ENCODE measurements at places on chromosomes 11 and 22.

DNA sequence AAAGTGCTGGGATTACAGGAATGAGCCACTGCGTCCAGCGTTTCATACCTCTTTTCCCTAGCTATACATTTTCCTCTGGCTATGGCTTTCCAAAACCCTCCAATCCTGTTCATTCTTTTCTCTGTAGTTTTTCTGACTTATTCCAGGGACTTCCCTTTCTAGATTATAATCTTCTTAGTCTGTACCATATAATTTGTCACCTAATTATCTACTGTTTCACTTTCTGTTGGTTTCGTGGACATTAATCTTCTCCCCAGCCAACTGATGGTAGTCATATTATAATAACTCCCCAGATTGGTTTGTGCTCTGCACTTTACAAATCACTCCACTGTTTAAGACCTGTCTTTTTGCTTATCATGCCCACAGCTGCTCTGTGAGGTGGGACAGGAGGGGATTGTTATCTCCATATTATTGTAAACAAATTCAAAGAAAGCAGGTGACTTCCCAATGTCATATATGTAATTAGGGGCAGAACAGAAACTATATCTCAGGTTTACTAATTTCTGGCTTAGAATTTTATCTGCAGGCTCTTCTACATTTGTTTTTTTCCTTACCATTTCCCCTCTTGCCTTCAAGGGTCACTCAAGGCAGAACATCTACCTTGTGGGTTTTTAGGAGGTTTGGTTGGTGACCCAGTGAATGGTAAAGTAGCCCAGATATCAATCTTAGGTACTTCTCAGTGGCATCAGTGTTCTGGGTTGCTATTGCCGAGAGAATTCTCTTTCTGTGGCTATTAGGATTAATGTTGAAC, 23.9 kb downstream of the STIM1 start:
- no peaks in the 10 kb centered on the region for H3K36me3 ChIP-seq
- H3K27me3 ChIP-seq: no peaks in the 10 kb centered on the region
- no peak overlapping the region for H3K4me3 ChIP-seq
- peaks cover 26% of the 10 kb centered on the region for H3K4me1 ChIP-seq
- peak overlapping the region; percentile 12 for H3K27ac ChIP-seq

- H3K36me3 ChIP-seq: no peaks in the 10 kb centered on the region
- no peak overlapping the region for H3K27ac ChIP-seq
- peaks cover 8% of the 10 kb centered on the region for H3K4me1 ChIP-seq
- H3K27me3 ChIP-seq: peaks cover 1% of the 10 kb centered on the region
- H3K4me3 ChIP-seq: no peak overlapping the region
Observed at GRCh38 chr11:64499261-64500004, 91.6 kb upstream of the SLC22A12 start.

DNA sequence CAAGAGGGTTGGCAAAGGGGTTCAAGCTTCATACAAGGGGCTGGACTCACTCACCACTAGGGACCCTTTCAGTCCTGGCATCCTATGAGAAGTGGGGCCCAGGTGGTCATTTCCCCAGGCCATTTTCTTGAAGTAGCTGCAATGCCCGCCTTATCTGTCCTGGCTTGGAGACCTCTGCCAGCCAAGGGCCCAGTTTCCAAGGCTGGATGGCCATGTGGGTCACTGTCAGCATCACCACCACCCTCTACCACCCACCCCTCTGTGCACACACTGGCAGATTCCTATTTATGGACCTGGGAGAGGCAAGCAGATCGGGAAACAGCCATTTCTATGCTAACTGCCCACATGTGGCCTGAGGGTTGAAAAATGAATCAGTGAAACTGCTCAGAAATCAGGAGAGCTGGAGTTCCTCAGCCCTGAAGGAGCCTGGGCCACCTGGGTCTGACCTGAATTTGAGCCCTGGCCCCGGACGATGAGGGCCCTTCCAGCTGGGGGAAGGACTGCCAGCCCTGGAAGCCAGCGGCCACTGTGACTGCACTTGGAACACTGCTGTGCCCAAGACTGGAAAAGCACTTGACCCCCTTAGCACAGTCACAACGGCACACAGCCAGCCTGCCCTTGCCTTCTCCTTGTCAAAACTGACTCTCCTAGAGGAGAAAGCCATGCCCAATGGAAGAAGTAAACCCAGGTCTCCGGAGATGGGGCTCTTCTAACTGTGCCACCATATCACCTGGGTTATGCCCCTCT, 442.2 kb downstream of the BUD13 start:
- no peaks in the 10 kb centered on the region for H3K36me3 ChIP-seq
- no peak overlapping the region for H3K27ac ChIP-seq
- no peak overlapping the region for H3K4me3 ChIP-seq
- H3K4me1 ChIP-seq: no peaks in the 10 kb centered on the region

- peaks cover 11% of the 10 kb centered on the region for H3K4me1 ChIP-seq
- no peaks in the 10 kb centered on the region for H3K27me3 ChIP-seq
Observed at GRCh38 chr11:100715165-100715761, 28.2 kb downstream of the ARHGAP42 start.

DNA sequence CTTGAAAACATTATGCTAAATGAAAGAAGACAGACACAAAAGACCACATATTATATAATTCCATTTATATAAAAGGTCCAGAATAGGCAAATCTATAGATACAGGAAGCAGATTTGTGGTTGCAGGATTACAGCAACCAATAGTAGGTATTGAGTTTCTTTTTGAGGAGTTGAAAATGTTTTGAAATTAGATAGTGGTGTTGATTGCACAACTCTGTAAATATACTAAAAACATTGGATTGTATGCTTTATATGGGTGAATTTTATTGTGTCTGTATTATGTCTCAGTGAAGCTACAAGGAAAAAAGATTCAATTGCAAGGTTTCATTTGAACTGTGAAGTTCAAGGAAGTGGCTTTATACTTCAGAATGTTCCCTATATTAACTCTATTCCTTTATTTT, 3.0 kb upstream of the RRAS2 start:
- no peak overlapping the region for H3K27ac ChIP-seq
- no peaks in the 10 kb centered on the region for H3K36me3 ChIP-seq
- DNase-seq: no peak
- H3K4me1 ChIP-seq: peaks cover 3% of the 10 kb centered on the region
- H3K27me3 ChIP-seq: no peaks in the 10 kb centered on the region

GRCh38 chr11:97414801-97415200, 1025.0 kb downstream of the JRKL start:
- H3K36me3 ChIP-seq: no peaks in the 10 kb centered on the region
- H3K27me3 ChIP-seq: no peaks in the 10 kb centered on the region
- H3K4me1 ChIP-seq: no peaks in the 10 kb centered on the region
- H3K27ac ChIP-seq: no peak overlapping the region
- no peak for DNase-seq

GRCh38 chr11:111185266-111185665, 60.3 kb upstream of the POU2AF2 start:
- H3K27ac ChIP-seq: no peak overlapping the region
- H3K36me3 ChIP-seq: no peaks in the 10 kb centered on the region
- DNase-seq: no peak
- H3K4me1 ChIP-seq: no peaks in the 10 kb centered on the region
- H3K4me3 ChIP-seq: no peak overlapping the region

- no peaks in the 10 kb centered on the region for H3K4me1 ChIP-seq
- H3K27ac ChIP-seq: no peak overlapping the region
- no peak overlapping the region for H3K4me3 ChIP-seq
- no peaks in the 10 kb centered on the region for H3K27me3 ChIP-seq
- no peaks in the 10 kb centered on the region for H3K36me3 ChIP-seq
Observed at GRCh38 chr11:17992916-17993315, 19.9 kb downstream of the SERGEF start.

- no peaks in the 10 kb centered on the region for H3K27me3 ChIP-seq
- no peaks in the 10 kb centered on the region for H3K36me3 ChIP-seq
- no peak for DNase-seq
- no peak overlapping the region for H3K4me3 ChIP-seq
- no peak overlapping the region for H3K27ac ChIP-seq
Observed at GRCh38 chr11:35257281-35257680, 118.3 kb downstream of the CD44 start.

GRCh38 chr11:130979386-130979972, 63.2 kb upstream of the SNX19 start:
- peak; percentile 39 for DNase-seq
- H3K4me1 ChIP-seq: no peaks in the 10 kb centered on the region
- H3K27me3 ChIP-seq: no peaks in the 10 kb centered on the region
- no peak overlapping the region for H3K27ac ChIP-seq

DNA sequence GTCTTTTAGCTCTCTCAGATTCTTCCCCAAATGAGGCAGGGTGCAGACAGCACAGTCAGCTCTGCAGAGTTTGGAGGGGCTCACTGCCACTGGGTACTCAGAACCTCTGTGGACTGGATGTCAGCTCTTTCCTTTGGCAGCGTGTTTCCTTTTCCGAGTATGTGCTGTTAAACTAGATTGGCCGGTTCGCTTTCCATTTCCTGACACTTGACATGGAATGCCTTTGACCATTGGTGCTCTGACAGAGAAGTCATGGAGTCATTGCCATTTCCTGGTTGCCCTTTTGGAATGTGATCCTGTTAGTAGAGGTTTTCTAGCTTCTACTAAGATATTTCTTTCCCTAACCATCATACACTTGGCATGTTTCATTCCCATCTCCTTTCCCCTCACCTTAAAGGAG, 86.7 kb downstream of the SWAP70 start:
- no peaks in the 10 kb centered on the region for H3K27me3 ChIP-seq
- no peak for DNase-seq
- no peaks in the 10 kb centered on the region for H3K36me3 ChIP-seq
- H3K4me3 ChIP-seq: no peak overlapping the region
- no peak overlapping the region for H3K27ac ChIP-seq

DNA sequence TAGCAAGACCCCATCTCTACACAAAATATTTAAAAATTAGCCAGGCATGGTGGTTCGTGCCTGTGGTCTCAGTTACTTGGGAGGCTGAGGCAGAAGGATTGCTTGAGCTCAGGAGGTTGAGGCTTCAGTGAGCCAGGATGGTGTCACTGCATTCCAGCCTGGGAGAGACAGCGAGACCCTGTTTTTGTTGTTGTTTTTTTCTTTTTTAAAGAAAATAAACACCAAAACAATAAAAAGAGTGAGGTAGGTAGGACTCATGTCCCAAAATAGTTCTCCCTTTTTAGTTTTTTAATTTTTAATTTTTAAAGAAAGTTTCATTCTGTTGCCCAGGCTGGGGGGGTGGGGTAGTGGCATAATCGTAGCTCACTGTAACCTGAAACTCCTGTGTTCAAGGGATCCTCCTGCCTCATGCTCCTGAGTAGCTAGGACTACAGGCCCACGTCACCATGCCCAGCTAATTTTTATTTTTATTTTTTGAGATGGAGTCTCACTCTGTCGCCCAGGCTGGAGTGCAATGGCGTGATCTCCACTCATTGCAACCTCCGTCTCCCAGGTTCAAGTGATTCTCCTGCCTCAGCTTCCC, 25.5 kb upstream of the MALAT1 start:
- H3K27me3 ChIP-seq: no peaks in the 10 kb centered on the region
- no peaks in the 10 kb centered on the region for H3K36me3 ChIP-seq
- peak overlapping the region; percentile 95 for H3K27ac ChIP-seq
- H3K4me1 ChIP-seq: peaks cover 33% of the 10 kb centered on the region

- H3K4me3 ChIP-seq: no peak overlapping the region
- peak; percentile 19 for DNase-seq
- no peaks in the 10 kb centered on the region for H3K36me3 ChIP-seq
- peaks cover 18% of the 10 kb centered on the region for H3K4me1 ChIP-seq
Observed at GRCh38 chr11:3853899-3854659, 1.4 kb upstream of the STIM1 start.

- H3K4me3 ChIP-seq: no peak overlapping the region
- no peaks in the 10 kb centered on the region for H3K4me1 ChIP-seq
- no peaks in the 10 kb centered on the region for H3K36me3 ChIP-seq
Observed at GRCh38 chr11:120499088-120499487, 12.5 kb upstream of the GRIK4 start.

DNA sequence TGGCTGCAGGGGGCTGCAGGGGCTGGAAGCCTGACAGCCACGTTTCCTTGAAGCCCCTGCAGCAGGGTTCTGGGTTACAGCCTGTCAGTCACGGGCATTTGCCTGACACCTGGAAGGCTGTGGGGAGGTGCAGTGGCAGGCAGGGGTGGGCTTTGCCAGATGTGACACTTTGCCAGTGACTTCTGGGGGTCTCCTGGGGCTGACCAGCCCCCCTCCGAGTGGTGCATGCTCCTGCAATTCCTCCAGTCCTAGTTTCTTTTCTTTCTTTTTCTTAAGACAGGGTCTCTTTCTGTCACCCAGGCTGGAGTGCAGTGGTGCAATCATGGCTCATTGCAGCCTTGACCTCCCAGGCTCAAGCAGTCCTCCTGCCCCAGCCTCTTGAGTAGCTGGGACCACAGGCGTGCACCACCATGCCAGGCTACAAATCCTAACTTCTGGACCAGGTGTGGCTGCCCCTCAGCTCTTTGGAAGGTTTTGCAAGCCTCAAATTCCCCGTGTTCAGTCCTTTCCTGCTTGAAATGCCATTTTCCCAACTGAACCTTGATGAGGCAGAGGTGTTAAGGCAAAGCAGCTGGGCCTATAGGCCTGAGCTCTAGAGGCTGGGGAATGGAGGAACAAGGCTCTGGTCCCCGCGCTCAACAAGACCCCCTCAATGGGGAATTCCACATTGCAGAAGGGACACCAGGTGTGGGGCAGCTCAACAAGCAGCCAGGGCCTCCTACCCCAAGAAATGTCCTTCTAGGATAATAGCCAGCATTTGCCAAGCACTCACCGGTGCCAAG, 20.2 kb upstream of the CHKA start:
- no peaks in the 10 kb centered on the region for H3K27me3 ChIP-seq
- H3K4me1 ChIP-seq: peaks cover 20% of the 10 kb centered on the region
- H3K27ac ChIP-seq: no peak overlapping the region
- H3K4me3 ChIP-seq: no peak overlapping the region

GRCh38 chr11:1500466-1501420, 14.2 kb upstream of the MOB2 start:
- H3K36me3 ChIP-seq: no peaks in the 10 kb centered on the region
- no peaks in the 10 kb centered on the region for H3K27me3 ChIP-seq
- no peak overlapping the region for H3K4me3 ChIP-seq
- no peak overlapping the region for H3K27ac ChIP-seq
- no peaks in the 10 kb centered on the region for H3K4me1 ChIP-seq

GRCh38 chr11:73461335-73461840, 85.2 kb downstream of the RELT start:
- no peak overlapping the region for H3K27ac ChIP-seq
- no peak overlapping the region for H3K4me3 ChIP-seq
- no peaks in the 10 kb centered on the region for H3K27me3 ChIP-seq
- H3K4me1 ChIP-seq: no peaks in the 10 kb centered on the region
- DNase-seq: no peak

GRCh38 chr11:70194792-70195791, 8.0 kb upstream of the FADD start:
- no peaks in the 10 kb centered on the region for H3K36me3 ChIP-seq
- H3K4me3 ChIP-seq: no peak overlapping the region
- H3K27me3 ChIP-seq: no peaks in the 10 kb centered on the region
- H3K27ac ChIP-seq: no peak overlapping the region

DNA sequence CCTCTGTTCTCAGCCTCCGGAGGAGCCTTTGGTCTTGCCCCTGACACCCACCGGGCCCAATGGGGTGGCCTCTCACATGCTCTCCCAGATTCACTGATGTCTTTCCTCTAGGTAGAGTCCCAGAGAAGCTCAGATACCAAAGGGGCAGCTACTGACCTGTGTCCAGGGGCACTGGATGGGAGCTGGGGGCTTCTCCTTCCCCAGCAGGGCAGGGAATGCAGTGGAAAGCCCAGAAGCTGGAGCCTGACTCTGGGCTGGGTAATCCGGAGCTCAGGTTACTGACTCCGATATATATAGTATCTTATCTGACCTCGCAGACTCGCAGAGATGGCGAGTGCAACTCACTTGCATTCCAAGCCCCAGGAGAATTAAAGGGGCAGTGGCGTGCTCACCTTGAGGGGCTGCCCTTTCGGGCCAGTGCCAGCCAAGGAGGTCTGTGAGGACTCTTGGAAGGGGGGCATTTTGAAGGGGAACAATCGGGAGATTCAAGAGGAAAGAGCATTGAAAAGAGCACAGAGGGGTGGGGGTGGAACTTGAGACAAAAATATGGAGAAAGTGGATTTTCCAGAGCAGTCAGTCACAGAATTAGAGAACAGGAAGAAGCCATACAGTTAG, 2.5 kb downstream of the USP2 start:
- no peaks in the 10 kb centered on the region for H3K36me3 ChIP-seq
- no peak for DNase-seq
- no peak overlapping the region for H3K4me3 ChIP-seq
- peaks cover 20% of the 10 kb centered on the region for H3K4me1 ChIP-seq

Measured in hepatocyte (in vitro differentiated cells).